Stimulated activated CD4-positive, alpha-beta T cell treated with anti-CD3 and anti-CD28 coated beads, Interleukin-15, amount 100 ng/mL, for 1 hour (primary cell): ENCODE measurements at places on chromosomes 5 and 9.

- no peak for DNase-seq
Measured at GRCh38 chr5:84370176-84370575, 14.5 kb downstream of the EDIL3 start.

DNA sequence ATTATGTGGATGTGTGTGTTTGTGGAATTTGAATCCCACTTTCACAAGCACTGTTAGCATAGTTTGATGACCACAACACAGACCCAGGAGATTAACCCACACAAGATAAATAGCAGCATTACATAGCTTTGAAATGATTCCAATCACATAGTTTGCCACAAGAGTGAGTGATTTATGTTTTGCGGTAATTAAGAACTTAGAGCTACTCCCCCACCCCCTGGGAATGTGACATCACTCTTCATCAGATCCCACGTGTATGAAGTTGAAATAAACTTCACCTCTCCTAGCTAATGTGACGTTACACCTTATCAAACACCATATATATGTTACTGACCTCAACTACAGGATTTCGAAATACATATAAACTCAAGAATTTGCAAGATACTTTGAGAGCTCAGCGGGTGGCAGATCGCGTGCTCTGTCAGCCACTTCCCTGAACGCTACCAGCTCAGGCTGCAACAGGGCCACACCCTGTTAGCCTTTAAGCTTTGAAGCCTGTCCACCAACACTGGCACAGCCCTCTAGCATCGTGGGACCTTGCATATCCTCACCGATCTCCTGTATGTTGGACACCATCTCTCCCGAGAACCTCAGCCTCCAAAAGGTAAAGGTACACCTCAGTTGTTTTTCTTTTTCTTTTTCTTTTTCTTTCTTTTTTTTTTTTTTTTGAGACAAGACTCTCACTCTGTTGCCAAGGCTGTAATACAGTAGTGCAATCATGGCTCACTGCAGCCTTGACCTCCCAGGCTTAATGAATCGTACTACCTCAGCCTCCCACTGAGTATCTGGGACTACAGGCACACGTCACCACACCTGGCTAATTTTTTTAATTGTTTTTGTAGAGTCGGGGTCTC, 1.7 kb upstream of the AGTPBP1 start:
- DNase-seq = no peak

- no peak for DNase-seq
Measured at GRCh38 chr9:36924071-36924470, 110.0 kb downstream of the PAX5 start.

- no peak for DNase-seq
Measured at GRCh38 chr9:2267181-2267745, 252.1 kb downstream of the SMARCA2 start.

- DNase-seq = no peak
Measured at GRCh38 chr9:90343991-90344390, 298.6 kb downstream of the DIRAS2 start.
